ENCODE measurements at places on chromosomes 7 and 10.

DNA sequence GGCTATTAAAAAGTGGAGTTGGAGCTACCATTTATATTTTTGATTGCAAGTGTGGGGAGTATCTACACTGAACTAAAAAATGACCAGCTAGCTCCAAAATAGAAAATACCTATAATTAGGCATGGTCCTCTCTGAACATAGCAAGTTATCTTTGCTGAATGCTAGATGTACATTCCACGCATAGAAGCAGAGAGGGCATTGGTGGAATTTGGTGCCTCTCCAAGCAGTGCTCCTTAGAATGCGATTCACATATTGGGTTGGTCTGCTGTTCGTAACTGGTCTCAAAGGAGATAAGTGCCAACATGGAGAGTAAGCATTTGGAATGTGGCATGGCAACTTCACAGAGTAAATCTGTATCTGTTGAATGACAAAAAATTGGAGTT, 196.2 kb downstream of the PTN start:
- no peak overlapping the region for H3K27ac ChIP-seq
- no peaks in the 10 kb centered on the region for H3K27me3 ChIP-seq
- H3K4me1 ChIP-seq, result no peaks in the 10 kb centered on the region
- no peaks in the 10 kb centered on the region for H3K36me3 ChIP-seq
- H3K4me3 ChIP-seq, result no peak overlapping the region

GRCh38 chr7:34338961-34339526, 319.0 kb upstream of the NPSR1 start:
- H3K4me1 ChIP-seq, result no peaks in the 10 kb centered on the region
- no peaks in the 10 kb centered on the region for H3K27me3 ChIP-seq
- H3K36me3 ChIP-seq, result no peaks in the 10 kb centered on the region
- no peak for DNase-seq
- H3K4me3 ChIP-seq, result no peak overlapping the region
- H3K27ac ChIP-seq, result no peak overlapping the region

GRCh38 chr10:103667356-103667755, 173.9 kb downstream of the NEURL1 start:
- H3K36me3 ChIP-seq, result no peaks in the 10 kb centered on the region
- H3K27me3 ChIP-seq, result no peaks in the 10 kb centered on the region
- H3K4me1 ChIP-seq, result peaks cover 4% of the 10 kb centered on the region
- H3K4me3 ChIP-seq, result no peak overlapping the region
- DNase-seq, result peak; percentile 60
- peak overlapping the region; percentile 76 for H3K27ac ChIP-seq

- no peak for DNase-seq
- H3K27me3 ChIP-seq, result no peaks in the 10 kb centered on the region
- no peak overlapping the region for H3K27ac ChIP-seq
- H3K4me1 ChIP-seq, result no peaks in the 10 kb centered on the region
- no peaks in the 10 kb centered on the region for H3K36me3 ChIP-seq
Measured at GRCh38 chr10:28284126-28284525, 18.7 kb downstream of the MPP7 start.

GRCh38 chr7:95395755-95396135, 430 bp downstream of the PON3 start:
- no peaks in the 10 kb centered on the region for H3K4me1 ChIP-seq
- H3K27ac ChIP-seq, result peak overlapping the region; percentile 16
- H3K27me3 ChIP-seq, result no peaks in the 10 kb centered on the region
- DNase-seq, result no peak
- H3K4me3 ChIP-seq, result peak overlapping the region; percentile 50
- H3K36me3 ChIP-seq, result no peaks in the 10 kb centered on the region

- peak within 1 kb of the TSS; percentile 84 for H3K27ac ChIP-seq
- H3K36me3 ChIP-seq, result no peaks in the 10 kb centered on the region
- H3K4me1 ChIP-seq, result peaks cover 11% of the 10 kb centered on the region
- peak; percentile 92 for DNase-seq
- H3K4me3 ChIP-seq, result peak within 1 kb of the TSS; percentile 55
Measured at GRCh38 chr10:98414932-98415730, at the start of gene PYROXD2. Gene PYROXD2, minus strand, starts transcription at chr10:98415182. Its CDS starts 47 bp downstream, at chr10:98415135.

DNA sequence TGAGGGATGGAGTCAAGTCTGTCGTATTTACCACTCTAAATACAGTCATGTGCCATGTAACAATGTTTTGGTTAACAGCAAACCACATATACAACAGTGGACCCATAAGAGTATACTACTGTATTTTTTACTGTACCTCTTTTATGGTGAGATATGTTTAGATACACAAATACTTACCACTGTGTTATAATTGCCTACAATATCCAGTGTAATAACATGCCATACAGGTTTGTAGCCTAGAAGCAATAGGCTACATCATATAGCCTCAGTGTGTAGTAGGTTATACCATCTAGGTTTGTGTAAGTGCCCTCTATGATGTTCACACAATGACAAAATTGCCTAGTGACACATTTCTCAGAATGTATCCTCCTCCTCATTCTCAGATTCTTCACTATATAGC, 110.4 kb downstream of the FAM107B start:
- no peaks in the 10 kb centered on the region for H3K27me3 ChIP-seq
- no peak overlapping the region for H3K4me3 ChIP-seq
- H3K27ac ChIP-seq, result no peak overlapping the region
- H3K36me3 ChIP-seq, result no peaks in the 10 kb centered on the region
- no peak for DNase-seq

- peaks cover 17% of the 10 kb centered on the region for H3K4me1 ChIP-seq
- H3K27ac ChIP-seq, result no peak overlapping the region
- DNase-seq, result no peak
- no peaks in the 10 kb centered on the region for H3K36me3 ChIP-seq
- H3K4me3 ChIP-seq, result no peak overlapping the region
Measured at GRCh38 chr10:17648243-17649035, 4.5 kb downstream of the STAM start.

GRCh38 chr10:131750973-131751826, 149.6 kb upstream of the PPP2R2D start:
- no peaks in the 10 kb centered on the region for H3K36me3 ChIP-seq
- no peaks in the 10 kb centered on the region for H3K4me1 ChIP-seq
- H3K27ac ChIP-seq, result no peak overlapping the region
- no peaks in the 10 kb centered on the region for H3K27me3 ChIP-seq
- H3K4me3 ChIP-seq, result no peak overlapping the region
- no peak for DNase-seq

GRCh38 chr7:131845573-131846314, 289.3 kb upstream of the PODXL start:
- H3K4me3 ChIP-seq, result no peak overlapping the region
- H3K27ac ChIP-seq, result no peak overlapping the region
- no peaks in the 10 kb centered on the region for H3K36me3 ChIP-seq
- no peaks in the 10 kb centered on the region for H3K4me1 ChIP-seq

GRCh38 chr10:130778166-130778545, 533.4 kb downstream of the TCERG1L start:
- H3K4me1 ChIP-seq, result no peaks in the 10 kb centered on the region
- no peak overlapping the region for H3K27ac ChIP-seq
- no peak for DNase-seq
- no peaks in the 10 kb centered on the region for H3K27me3 ChIP-seq
- H3K4me3 ChIP-seq, result no peak overlapping the region
- H3K36me3 ChIP-seq, result no peaks in the 10 kb centered on the region

DNA sequence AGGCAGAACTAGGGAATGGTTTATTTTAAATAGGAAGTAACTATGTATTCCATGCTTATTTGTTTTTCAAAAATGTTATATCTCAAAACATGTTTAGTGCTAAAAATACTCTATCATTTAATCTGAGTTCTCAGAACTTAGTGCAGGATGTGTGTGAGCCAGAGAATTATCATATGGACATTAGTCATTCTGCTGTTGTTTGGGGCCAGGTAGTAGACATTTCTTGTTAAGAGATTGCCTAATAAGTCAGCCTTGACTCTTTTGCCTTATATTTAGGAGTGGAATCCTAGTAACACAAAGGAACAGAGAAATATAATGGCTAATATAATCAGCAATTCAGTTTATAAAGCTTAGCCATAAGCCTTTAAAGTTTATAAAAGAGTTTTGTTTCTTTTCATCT, 149.8 kb downstream of the CCSER2 start:
- H3K36me3 ChIP-seq, result no peaks in the 10 kb centered on the region
- no peak overlapping the region for H3K4me3 ChIP-seq
- no peak overlapping the region for H3K27ac ChIP-seq
- H3K27me3 ChIP-seq, result no peaks in the 10 kb centered on the region
- no peaks in the 10 kb centered on the region for H3K4me1 ChIP-seq
- DNase-seq, result no peak

DNA sequence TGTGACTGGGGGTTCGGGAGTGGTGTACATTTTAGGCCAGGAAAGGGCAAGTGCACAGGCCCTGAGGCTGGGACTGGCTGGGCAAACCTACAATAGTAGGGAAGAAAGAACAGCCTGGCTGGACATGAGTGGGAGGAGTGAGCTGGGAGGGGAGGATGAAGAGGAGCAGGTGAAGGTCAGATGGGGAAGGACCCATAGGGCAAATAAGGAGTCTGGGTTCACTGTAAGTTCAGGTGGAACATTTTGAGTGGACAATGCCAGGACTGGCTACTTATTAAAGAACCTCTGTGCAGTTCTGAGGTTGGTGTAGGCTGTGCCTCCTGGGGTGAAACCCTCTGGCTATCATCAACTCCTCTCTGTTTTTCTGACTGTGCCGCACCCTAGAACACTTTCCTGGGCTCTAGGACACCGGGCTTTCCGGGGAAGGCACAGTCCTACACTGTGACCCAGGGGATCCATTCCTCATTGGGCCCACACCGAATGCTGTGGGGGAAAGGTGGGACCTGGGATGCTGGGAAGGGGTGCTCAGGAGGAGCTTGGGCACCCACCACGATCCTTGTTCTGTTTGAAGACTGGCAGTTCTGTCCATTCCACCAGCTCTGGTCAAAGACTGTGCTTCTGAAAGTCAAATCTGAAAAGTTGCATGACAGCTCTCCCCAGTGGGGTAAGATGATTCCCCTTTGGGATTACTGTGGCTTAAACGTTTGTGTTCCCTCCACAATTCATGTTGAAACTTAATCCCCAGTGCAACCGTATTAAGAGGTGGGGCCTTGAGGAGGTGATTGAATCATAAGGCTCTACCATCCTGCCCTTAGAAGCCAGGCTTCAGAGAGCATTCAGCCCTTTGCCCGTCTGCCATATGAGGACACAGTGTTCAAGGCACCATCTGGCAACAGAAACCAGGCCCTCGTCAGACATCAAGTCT, 4.0 kb upstream of the MMP21 start:
- H3K4me3 ChIP-seq, result no peak overlapping the region
- H3K27me3 ChIP-seq, result no peaks in the 10 kb centered on the region
- H3K27ac ChIP-seq, result no peak overlapping the region
- no peak for DNase-seq
- no peaks in the 10 kb centered on the region for H3K36me3 ChIP-seq

DNA sequence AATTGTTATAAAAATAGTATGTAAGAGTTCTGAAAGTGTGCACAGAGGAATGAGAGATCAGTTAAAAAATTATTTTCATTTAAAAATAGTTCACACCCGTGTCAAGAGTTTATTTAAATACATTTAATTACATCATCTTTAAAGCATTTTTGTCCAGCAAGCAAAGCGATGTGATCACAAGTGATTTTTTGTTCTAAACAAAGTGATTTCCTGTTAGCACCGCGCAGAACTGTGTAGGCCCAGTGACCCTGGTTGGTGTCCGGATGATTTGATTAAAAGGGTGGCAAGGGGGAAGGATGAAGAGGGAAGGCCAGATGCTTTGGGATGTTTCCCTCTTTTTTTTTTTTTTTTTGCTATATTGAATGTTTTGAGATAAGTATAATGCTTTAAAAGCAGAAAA, 227.8 kb upstream of the PITRM1 start:
- DNase-seq, result no peak
- no peaks in the 10 kb centered on the region for H3K27me3 ChIP-seq
- no peak overlapping the region for H3K4me3 ChIP-seq
- no peak overlapping the region for H3K27ac ChIP-seq

DNA sequence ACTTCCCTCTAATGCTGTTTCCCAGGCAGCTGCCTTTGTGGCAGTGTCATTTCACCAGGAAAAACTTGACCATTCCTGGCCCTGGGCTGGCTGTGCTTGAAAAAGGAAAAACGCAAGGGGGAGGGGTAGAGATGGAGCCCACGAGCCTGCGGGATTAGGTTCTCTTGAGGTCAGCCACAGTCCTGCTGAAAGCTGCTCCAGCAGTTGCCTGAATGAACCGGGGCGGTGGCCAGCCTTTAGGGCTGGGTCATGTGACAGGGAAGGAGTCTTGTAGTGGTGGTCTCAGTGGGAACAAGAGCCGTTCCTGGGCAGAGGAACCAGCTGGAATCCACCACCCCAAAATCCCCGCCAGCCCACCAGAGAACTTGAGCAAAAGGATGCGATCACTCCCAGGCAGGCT, 51.2 kb upstream of the LRRC4 start:
- H3K27me3 ChIP-seq, result no peaks in the 10 kb centered on the region
- H3K27ac ChIP-seq, result no peak overlapping the region
- no peaks in the 10 kb centered on the region for H3K36me3 ChIP-seq

DNA sequence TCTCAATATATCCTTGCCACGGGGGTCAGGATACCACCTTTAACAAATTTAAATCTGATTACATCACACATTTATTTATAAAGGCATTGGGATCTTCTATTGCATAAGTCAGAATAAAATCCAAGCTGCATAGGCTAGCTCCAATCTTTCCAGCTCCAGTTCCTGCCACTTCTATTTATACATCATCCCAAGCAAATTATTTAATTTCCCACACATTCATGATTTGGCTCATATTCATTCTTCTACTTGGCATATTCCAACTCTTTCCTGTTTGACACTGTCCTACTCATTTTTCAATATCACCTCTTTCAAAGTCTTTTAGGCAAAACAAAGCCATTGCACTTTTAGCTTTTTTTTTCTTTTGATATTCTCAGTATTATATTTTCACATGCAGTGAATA, 579.0 kb upstream of the FZD8 start:
- no peaks in the 10 kb centered on the region for H3K27me3 ChIP-seq
- no peak overlapping the region for H3K27ac ChIP-seq
- no peaks in the 10 kb centered on the region for H3K4me1 ChIP-seq
- H3K4me3 ChIP-seq, result no peak overlapping the region
- no peaks in the 10 kb centered on the region for H3K36me3 ChIP-seq

- no peaks in the 10 kb centered on the region for H3K4me1 ChIP-seq
- no peak for DNase-seq
- H3K27ac ChIP-seq, result no peak overlapping the region
- H3K4me3 ChIP-seq, result no peak overlapping the region
- H3K36me3 ChIP-seq, result no peaks in the 10 kb centered on the region
Measured at GRCh38 chr7:71615017-71615416, 483.1 kb downstream of the GALNT17 start.

DNA sequence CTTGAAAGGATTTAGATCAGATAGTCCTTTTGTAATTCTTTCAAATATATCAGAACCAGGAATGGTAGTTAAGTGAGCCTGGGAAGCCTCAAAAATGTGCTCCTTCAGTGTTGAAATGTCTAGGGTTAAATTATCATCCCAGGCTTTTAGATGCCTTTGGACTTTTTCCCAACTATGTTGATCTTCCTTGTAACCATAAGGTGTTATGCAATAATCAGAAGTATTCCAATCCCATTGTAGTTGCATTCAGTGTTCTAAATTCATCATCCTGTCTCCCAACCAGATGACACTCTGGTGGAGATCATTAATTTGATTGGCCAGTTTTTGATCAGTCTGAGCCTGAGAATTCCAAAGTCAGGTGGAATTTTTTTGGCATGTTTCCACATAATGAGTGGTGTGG, 35.1 kb upstream of the AKR1C2 start:
- H3K27me3 ChIP-seq, result no peaks in the 10 kb centered on the region
- DNase-seq, result no peak
- no peak overlapping the region for H3K27ac ChIP-seq
- H3K36me3 ChIP-seq, result no peaks in the 10 kb centered on the region
- no peaks in the 10 kb centered on the region for H3K4me1 ChIP-seq
- no peak overlapping the region for H3K4me3 ChIP-seq

GRCh38 chr7:151964951-151965350, 8.7 kb downstream of the GALNTL5 start:
- H3K4me1 ChIP-seq, result no peaks in the 10 kb centered on the region
- no peak for DNase-seq
- H3K4me3 ChIP-seq, result no peak overlapping the region
- H3K27me3 ChIP-seq, result no peaks in the 10 kb centered on the region
